SK-N-DZ (cell line): ENCODE measurements at places on chromosomes 1 and 21.

DNA sequence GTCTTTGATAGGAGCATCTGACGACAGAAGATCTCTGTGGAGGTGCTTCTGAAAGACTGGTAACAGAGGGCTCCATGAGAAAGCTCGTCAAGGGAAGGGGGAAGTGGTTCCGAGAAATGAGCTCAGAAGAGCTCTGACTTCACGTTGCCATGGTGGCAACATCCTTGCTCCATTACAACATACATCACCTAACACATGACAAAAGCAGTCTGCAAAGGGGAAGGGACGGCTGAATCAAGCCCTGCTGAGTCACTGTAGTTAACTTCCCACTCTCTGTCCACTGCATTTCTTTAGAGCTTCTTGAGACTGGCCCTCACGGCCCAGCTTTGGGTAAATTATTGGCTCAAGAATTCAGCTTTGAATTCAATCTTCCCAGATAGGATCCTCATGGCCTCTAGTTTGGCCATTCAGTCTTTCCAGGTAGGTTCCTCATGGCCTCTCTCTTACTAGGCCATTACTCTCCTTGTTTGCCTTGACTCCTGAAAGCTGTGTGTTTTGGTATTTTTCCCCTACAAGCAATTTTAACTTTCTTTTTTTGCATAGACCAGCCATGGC lies 88.0 kb upstream of the ZNF648 start:
- no peak for DNase-seq

DNA sequence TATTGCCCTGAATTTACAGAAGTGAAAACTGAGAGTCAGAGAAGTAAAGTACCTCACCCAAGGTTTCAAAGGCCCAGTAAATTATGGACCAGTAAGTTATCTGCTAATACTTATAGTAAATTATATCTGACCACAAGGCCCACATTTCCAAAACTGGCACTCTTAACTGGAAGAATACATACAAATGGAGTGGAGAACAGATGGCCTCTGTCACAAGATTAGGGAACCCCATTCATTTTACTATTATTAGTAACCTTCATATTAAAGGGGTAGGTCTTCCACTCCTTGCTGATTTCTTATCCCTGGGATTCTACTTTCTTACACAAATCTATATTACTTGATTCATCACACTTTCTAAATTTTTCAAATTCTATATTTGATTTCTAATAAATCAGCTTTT lies 588.8 kb downstream of the NEGR1 start:
- no peak for DNase-seq

DNA sequence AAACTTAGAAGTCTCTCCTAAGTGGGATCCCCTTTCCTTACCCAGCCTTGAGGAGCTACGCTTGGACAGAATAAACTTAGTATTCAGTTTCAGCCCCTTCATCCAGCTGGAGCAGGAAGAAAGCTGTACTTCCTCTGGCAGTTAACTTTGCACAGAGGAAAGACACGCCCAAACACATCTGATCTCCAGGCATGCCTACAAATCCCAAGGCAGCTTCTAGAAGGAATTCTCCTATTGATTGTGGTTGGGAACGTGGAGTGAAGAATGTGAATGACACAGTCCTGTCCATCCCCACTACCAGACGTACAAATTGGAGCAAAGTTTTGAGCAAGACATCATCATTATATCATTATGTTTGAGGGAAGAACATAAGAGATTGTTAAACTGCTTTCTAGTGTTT lies 6.6 kb upstream of the AK4 start:
- no peak for DNase-seq

DNA sequence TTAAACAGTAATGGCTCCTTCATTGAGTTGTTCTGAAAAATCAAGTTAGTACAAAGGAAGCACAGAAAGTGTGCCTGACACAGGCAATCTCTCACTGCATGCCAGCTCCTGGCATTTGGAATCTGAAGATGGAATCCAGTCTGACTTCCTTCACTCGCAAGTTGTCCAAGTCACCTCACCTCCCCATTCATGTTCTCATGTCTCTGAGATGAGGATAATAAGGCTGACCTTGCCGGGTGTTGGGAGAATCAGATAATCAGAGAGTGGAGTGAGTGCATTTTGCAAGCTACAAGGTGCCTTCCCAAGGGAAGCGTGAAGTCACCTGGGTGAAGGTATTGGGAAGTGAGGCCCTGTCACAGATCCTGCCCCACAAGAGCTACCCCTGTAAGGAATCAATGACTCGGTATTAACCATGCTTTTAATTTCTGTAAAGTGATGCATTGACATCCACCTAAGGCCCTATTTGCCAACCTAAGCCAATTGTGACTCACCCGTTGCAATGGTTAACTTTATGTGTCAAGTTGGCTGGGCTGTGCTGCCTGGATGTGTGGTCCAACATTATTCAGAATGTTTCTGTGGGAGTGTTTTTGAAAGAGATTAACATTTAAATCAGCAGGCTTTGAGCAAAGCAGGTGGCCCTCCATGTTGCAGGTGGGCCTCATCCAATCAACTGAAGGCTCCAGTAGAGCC lies 62.5 kb upstream of the TARBP1 start:
- no peak for DNase-seq

DNA sequence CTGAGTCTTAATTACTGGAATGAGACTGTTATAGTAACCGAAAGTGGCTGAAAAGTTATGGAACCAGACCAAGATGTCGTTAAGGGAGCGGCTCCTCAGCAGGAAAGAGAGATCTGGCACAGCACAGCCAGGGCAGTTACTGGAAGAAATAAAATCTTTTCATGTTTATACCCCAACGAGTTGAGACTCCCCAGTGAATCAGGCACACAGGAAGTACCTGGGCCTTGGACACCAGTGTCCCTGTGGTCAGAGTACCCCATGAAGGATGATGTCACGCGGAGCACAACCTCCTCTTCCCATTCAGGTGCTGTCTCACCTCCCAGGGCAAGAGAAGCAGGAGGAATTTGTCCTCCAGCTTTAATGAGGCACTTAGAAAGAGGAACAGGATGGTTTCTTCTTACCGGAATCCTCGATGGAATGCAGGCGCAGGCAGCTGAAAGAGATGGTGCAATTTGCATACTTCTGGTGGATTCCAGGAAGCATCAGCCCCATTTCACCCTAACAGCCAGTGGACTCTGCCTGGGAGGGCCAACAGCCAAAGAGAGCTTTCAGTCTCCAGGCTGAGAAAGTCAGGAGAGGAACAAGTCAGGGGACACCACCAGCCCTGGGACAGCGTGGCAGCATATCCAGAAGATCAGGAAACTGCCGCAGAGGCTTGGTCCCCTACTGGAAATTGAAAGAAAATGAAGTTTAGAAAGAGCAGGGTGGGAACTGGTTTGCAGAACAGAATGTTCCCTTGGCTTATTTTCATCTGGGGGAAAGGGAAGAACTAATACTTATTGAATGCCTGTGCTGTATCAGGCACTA lies 35.9 kb upstream of the CTTNBP2NL start:
- DNase-seq: no peak

GRCh38 chr1:240652549-240652948 lies 40.6 kb upstream of the GREM2 start:
- no peak for DNase-seq

- DNase-seq: no peak
These were observed 253.4 kb upstream of the CSF3R start for GRCh38 chr1:36735939-36736730.

DNA sequence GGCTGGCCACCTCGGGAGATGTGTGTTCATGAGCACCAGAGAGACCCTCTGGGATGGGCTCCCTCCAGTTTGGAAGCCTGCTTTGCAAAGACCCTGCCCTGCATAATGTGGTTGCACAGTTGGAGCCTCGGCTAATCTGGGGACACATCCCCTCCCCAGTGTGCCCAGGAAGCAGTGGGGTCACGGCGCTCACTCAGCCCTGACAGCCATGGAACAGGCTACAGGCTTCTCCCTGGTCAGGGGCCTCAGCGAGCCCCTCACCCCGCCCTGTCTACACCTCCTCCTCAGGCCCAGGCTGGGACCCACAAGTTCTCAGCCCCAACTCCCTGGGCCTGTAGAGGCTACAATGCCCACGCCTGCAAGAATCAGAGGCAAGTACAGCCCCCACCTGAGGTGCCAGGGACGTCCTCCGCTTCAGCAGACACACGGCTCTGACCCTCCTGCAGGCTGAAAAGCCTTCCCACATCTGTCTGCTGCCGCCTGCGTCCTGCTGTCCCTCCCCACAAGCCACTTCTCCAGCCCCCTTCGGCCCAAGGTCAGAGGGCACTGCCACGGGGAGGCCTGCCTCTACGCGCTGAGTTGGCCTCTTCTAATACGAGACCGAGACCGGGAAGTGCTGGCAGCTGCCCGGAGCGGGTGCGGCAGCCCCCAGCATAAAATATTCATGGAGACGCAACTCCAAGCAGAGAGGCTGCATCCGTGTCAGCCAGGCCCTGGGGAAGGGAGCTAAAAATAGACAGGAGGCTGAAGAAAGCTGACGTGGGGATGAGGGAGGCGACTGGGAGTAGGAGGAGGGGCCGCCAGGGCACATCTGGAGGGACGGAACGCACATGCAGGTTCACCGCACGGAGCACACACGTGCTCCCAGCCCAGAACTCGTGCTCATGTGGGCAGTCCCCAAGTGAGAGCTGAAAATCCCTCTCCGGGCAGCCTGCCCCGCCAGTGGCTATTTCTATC lies 15.2 kb upstream of the GPR153 start:
- DNase-seq: peak; percentile 45

- no peak for DNase-seq
These were observed 2.6 kb downstream of the PADI1 start for GRCh38 chr1:17207540-17207939.

DNA sequence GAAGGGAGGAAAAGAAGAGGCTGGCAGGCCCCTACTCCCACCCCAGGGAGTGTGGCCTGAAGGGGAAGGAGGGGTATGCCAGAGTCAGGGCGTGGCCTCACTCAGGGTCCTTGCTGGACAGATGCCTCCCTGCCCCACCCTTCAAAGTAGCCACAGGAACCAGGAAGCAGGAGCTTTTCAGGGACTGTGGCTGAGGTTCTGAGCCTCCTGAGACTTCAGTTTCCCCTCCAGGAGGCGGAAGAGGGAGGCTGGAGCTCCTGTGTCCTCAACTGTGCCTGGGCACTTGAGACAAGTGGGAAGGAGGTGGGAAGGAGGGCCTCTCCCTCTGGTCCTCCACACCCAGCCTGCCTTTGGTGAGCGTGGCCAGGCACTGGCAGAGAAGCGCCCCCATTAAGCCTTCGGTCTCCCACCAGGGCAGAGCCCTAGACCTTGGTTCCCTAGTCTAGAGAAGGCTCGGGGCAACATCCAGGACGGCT lies 5.3 kb downstream of the CELSR2 start:
- no peak for DNase-seq

DNA sequence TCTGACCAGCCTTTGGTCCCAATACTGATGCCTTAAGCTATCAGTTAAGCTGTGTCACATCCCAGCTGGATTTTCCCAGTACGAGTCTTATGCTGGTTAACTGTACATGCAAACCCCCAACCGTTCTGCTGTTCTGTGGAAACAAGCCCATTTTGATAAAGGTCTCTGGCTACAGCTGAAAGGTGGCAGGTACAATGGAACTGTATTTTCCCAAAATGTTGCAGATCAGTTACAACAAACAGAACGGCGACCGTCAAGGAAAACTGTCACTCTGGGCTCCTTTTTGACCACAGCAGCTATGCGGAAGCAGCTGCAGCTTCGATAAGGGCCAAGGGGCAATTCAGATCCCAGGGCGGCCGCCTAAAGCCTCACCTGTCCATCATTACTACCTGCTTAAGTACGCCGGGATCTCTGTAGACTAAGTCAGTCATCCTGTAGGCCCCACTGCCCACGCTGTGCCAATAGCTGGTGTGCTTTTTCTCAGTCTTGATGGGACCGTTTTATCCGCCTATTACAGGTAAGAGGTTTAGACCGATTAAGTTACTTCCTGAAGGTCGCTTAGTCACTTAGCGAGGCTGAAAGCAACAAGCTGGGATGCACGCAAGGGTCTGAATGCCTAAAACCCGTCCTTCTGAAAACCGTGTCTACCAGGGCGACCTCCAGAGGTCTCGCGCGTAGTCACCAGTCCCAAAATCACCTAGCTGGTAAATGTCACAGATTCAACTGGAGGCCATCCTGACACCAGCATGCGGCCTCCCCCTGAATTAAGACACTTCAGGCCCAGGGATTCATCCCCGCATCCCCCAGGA lies 11.1 kb upstream of the RAB42 start:
- peak; percentile 59 for DNase-seq

- no peak for DNase-seq
These were observed 163.4 kb upstream of the CACNA1E start for GRCh38 chr1:181319907-181320306.

- no peak for DNase-seq
These were observed 862.0 kb upstream of the NEGR1 start for GRCh38 chr1:73144311-73144710.

- no peak for DNase-seq
These were observed 159.9 kb upstream of the AJAP1 start for GRCh38 chr1:4494558-4494957.

DNA sequence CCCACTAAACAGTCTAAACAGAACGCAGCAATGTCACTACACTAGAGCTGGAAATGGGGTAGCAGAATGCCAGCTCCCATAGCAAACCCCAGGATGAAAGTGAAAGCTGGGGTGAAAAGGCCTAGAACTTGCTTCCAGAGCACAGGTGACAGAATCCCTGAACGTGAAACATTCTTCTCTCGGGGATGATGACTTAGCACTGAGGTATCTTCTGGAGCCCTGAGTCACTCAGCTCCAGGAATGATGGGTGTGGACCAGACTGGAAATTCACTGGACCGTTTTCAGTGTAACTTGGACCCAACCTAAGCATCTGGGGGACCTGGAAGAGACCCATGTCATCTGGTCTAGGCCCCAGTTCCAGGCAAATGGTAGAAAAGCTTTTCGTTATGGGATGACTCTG lies 108.9 kb downstream of the CDC7 start:
- DNase-seq: no peak

DNA sequence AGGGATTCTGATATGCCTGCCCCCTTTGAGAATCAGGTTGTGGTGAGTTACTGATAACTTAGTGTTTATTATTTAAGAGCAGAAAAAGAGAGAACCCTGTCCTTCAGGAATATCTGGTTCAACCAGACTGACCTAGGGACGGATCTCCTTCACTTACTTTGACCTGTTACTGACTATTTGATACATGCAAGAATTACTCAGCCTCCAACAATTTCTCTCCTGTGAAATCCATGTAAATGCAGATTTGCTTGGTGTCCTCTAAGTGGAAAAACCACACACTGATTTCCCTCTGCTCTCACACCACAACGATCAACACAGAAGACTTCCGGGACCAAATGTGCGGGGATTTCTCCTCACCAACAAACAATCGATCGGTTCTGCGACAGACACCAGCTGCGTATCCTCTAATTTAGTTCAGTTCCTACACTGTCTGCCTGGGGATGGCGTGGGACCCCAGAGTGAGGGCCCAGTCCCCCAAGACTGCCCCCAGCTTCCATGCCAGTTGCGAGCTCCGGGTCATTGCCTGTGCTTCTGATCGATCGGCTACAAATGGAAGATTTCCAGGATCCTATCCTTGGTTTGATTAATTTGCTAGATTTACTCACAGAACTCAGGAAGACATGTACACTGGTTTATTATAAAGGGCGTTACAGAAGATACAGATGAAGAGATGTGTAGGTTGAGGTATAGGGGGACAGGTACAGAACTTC lies 51.7 kb downstream of the BACE2 start:
- no peak for DNase-seq
